Stimulated activated CD4-positive, alpha-beta T cell treated with anti-CD3 and anti-CD28 coated beads, Interleukin-12 subunit alpha, Interleukin-12 subunit beta, amount 100 ng/mL, for 4 hours (primary cell): ENCODE measurements at places on chromosomes 16 and 17.

DNA sequence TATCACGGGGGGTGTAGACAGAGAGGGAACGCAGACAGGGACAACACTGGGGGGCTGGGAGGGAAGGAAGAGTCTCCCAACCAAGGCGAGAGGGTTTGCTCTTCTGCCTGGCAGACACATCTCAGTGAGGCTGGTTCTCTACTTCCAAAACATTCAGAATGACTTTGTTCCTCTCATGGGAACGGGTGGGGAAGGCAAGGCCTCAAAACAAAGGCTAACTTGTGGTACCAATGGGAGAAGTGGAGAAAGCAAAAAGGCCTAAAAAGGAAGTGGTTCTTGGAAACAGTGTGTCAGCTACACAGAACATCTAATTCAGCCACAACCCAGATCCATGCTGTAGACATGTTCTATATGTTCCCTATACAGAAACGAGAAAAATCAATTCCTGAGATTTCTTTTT is 7.5 kb downstream of the FLOT2 start:
- DNase-seq = no peak

- DNase-seq = no peak
Observed at GRCh38 chr17:72506773-72507172, 386.0 kb downstream of the SOX9 start.

- DNase-seq = no peak
Observed at GRCh38 chr16:55641430-55642056, 14.2 kb upstream of the SLC6A2 start.

GRCh38 chr16:28104404-28104803 is 40.9 kb upstream of the GSG1L start:
- no peak for DNase-seq

- no peak for DNase-seq
Observed at GRCh38 chr17:11999696-12000095, 2.4 kb upstream of the ZNF18 start.

DNA sequence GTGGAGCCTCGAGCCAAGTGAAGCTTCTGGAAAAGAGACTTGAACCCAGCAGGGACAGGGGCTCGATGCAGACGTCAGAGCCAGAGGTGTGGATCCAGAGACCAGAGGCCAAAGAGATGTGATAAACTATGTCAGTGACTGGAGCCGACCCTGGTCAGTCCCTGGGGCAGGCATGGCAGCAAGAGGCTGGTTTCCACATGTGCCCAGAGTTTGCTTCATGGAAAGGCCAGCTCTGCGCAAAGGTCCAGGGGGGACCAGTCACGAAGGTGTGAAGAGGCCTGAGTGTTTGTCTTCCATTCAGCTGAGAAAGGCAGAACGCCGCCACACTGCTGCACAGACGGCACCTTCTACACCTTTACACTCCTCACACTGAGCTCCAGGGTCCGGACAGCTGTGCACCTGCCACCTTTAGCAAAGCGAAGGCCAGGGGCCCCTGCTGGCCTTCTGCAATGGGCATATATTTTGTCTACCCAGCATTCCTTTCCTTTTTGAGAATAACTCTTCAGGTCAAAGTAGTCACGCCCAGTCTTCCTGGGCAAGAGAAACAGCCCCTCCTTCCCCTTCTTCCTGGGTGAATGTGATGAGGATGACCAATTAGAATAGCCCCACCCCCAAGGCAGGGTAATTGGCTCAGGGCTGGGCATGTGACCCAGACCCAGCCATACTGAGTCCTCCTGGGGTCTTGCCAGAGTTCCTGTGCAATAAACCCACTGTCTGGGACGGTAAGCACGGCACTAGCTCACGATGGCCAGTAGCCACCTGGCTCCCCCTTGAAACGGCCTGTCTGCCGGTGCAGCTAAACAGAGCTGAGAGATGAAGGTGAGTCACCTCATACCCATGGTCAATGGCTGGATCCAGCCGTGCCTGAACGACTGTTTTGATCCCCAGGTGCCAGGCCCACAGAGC is 2.3 kb upstream of the RPH3AL start:
- no peak for DNase-seq

GRCh38 chr17:40243761-40244160 is 24.7 kb downstream of the WIPF2 start:
- no peak for DNase-seq

GRCh38 chr16:31780342-31780741 is 93.3 kb upstream of the ZNF267 start:
- DNase-seq = no peak

- DNase-seq = no peak
Observed at GRCh38 chr17:58136669-58137279, 11.4 kb upstream of the OR4D1 start.

DNA sequence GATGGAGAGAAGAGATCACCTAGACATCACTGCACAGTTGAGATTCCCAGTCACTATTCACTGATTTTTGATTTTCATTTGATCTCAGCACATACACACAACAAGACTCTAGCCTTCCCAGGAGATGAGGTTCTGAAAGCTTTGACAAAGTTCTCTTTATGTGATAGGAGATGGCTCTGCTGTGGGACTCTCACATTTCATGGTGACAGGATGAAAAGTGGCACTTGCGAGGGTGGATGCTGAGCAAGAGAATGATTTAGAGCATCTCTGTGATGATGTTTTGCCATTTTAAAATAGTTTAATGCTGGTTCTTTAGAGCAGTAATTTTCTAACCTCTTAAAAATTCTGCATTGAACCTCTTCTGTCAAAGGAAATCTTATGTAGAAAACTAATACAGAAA is 113.3 kb upstream of the CA10 start:
- DNase-seq = no peak
